ENCODE measurements at places on chromosomes 16 and 17.

GRCh38 chr17:82400830-82401229 is 17.3 kb upstream of the HEXD start:
- DNase-seq, result no peak

- no peak for DNase-seq
Measured at GRCh38 chr16:76059186-76059585, 218.0 kb upstream of the CNTNAP4 start.

GRCh38 chr16:8814095-8814806 is 16.6 kb downstream of the PMM2 start:
- DNase-seq, result no peak

DNA sequence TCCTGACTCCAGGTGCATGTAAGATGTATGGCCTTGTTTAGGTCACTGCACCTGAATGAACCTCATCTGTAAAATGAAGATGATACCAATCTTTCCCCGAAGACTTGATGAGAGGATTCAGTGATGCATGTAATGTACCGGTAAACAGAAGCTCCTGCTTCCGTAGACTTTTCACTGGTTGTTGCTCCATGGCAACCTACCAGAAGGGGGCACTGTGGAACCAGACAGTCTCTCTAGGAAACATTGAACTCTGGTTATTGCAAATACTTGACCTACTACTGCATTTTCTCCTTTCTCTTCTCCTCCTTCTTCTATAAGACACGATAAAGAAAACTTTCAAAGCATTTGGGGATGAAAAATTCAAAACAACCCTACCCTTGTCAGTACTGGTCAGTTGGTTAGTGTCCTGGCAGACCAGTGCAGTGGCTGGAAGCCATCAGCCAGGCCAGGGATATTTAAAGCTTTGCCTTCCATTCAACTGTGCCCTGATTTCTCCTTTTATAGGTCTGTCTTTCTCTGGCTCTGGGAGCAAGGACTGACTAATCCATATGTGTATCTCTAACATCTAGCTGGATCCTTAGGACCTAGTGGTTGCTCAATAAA is 667.4 kb upstream of the SALL1 start:
- peak; percentile 5 for DNase-seq

DNA sequence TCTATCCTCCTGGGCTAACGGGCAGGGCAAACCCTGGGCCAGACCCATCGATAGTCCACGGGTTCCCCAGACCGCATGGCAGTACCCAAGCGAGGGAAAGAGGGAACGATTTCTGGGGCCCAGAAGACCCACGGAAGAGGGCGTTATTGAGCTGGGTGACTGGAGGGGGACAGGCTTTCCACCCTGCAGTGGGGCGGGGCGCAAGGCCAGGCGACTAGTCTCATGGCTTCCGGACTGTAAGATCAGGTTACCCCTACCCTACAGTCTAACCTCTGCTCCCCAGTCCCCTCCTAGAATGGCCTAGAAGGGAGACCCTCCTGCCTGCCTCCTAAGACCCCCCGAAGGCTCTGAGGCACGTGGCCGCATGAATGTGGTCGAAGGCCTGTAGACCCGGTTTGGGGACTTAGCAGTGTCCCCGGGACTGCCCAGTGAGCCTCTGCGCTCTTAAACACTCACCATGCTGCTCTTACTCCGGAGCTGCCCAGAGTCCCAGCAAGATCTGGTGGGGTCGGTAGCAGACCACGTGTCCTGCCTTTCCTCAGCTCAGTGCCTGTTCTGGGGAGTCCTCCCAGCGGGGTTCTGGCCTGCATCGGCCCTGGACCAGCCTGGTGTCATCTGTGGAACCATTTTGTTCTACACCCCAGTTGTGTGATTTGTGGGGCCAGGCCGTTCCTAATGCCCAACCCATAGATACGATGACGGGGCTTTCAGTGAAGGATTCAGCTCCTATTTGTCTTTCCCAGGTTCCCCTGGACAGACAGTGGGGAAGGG is 13.2 kb upstream of the AURKB start:
- DNase-seq, result no peak

GRCh38 chr17:63998050-63998720 is at the start of gene PRR29:
TSS of gene PRR29 (plus strand) at chr17:63998351. CDS start at chr17:63998365, 14 bp downstream.
- DNase-seq, result no peak

DNA sequence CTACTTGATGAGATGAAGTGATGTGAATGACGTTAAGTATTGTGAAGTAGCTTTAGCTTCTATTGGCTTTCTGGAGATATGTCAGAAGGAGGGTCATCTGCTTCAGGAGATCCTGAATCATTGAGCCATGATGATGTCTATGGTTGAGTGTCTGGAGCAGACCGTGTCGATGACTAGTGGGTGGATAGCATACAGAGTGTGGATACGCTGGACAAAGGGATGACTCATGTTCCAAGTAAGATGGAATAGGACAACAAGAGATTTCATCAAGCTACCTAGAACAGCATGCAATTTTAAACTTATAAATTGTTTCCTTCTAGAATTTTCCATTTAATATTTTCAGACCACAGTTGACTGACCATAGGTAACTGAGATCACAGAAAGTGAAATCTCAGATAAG is 116.1 kb upstream of the RBBP6 start:
- DNase-seq, result no peak

- DNase-seq, result no peak
Measured at GRCh38 chr16:4115949-4116318, 308 bp downstream of the ADCY9 start.

GRCh38 chr17:64778240-64779097 is 116.4 kb upstream of the SMURF2 start:
- DNase-seq, result no peak

DNA sequence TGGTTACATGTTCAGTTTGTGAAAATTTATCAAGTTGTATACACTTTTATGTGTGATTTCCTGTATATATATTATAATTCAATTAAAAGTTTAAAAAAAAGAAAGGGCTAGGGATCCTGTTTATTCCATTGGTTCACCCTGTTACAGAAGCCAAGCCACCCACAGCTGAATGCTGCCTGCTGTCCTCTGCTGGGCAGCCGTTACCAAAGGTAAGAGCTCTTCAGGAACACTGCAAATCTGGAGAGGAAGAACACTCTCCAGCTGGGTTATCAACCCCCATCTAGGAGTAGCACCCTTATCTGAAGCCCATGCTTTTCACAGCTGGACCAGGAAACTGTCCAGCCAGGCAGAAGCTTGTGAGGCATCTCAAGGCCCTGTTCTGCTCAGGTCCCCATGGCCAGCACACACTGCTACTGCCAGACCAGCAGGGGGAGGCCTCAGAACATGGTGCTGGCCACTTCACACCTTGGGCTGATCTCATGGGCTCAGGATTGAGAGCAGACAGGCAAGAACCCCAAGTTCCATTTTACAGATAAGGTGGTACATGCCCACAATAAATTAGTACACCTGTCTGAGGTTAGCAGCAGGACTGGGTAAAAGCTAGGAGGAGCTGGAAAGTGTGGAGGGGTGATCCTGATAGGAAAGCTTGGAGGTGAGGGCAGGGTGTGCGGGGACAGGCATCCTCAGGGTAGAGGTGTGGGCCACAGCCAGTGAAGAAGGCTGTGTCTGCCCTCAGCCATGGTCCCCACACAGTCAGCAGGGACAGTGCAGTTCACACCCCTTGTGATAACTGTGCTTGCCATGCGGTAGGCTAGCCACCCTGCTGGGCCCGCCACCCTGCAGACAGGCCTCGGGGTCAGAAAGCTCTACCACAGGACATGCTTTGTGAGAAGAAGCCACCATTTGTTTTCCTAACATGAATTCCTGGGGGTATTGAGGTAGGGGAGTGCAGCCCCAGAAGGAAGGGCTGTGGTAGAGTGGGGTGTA is 54.3 kb upstream of the SREBF1 start:
- no peak for DNase-seq

All from fibroblast of skin of left biceps (primary cell).